ENCODE measurements at places on chromosomes 3 and 15.

- DNase-seq = no peak
These were observed 404.6 kb downstream of the SI start for GRCh38 chr3:164673738-164674137.

- DNase-seq = peak; percentile 55
These were observed 19.5 kb downstream of the MESD start for GRCh38 chr15:80970018-80970657.

GRCh38 chr15:66789029-66790025 is 87.3 kb downstream of the SMAD6 start:
- no peak for DNase-seq

- DNase-seq = no peak
These were observed 166.7 kb upstream of the PRICKLE2 start for GRCh38 chr3:64392001-64392400.

DNA sequence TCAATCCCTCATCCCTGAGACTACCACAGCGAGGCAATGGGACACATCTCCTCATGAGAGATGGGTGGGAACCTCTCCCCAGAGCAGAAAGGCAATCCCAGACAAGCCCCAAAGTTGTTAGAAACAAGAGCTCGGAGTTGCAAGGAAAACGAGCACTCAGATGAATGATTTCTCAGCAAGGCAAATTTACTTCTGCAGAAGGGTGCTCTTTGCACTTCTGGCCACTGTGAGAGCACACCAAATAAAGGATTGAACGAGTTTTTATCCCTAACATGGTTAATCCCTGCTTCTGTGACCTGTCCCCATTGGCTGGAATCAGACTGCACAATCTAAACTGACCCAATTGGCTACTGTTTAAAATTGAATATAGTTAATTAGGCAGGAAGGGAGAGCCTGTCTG is 339.1 kb upstream of the POU1F1 start:
- DNase-seq = no peak

DNA sequence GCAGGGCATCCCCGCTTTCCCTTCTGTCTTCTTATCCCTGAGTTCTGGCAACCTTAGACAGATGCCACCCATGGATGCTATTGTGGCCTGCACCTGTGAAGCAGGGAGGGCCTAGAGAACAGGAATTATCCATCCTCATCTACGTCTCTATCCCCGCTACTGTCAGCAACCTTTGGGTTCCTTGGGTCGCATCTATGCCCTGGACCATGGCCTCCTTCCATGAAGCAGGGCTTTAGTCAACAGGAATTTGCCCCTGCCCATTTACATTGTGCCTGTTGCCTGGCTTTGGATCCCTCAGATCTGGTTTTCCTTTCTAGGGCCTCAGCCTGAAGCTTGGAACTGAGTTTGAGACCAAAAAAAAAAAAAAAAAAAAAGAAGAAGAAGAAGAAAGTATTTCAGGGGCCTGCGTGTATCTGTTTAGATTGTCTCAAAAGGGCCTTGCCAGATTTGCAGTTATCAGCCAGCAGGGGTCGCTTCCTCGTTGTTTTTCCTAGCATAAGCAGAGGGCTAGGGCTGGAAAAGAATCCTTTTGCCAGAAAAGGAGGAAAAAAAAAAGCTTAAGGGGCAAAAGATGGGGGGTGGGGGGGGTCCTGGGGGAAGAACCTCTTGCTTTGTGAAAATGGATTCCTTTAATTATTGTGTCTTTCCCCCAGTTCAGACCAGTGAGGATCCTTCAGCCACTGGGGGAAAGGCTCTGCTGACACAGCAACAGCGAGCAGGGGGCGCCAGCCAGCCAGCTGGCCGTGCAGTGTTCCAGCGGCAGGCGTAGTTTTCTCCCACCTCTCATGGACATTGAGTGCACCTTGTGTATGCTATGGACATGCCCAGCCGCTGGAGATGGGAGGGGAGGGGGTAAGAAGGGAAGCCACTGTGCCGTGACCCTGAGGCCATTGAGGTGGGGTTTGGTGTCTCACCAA is 65.7 kb upstream of the ALDH1L1 start:
- no peak for DNase-seq

- DNase-seq = no peak
These were observed 238.8 kb downstream of the CDIN1 start for GRCh38 chr15:36818260-36818659.

GRCh38 chr15:100705065-100705464 is 102.7 kb downstream of the ASB7 start:
- no peak for DNase-seq

- no peak for DNase-seq
These were observed 148.1 kb upstream of the PEX5L start for GRCh38 chr3:180184816-180185215.

- DNase-seq = no peak
These were observed 153.0 kb upstream of the WNT5A start for GRCh38 chr3:55639896-55640765.

GRCh38 chr3:150742141-150742523 is 20.8 kb downstream of the SIAH2 start:
- no peak for DNase-seq

- DNase-seq = no peak
These were observed 61.9 kb upstream of the STXBP5L start for GRCh38 chr3:120846073-120846472.

DNA sequence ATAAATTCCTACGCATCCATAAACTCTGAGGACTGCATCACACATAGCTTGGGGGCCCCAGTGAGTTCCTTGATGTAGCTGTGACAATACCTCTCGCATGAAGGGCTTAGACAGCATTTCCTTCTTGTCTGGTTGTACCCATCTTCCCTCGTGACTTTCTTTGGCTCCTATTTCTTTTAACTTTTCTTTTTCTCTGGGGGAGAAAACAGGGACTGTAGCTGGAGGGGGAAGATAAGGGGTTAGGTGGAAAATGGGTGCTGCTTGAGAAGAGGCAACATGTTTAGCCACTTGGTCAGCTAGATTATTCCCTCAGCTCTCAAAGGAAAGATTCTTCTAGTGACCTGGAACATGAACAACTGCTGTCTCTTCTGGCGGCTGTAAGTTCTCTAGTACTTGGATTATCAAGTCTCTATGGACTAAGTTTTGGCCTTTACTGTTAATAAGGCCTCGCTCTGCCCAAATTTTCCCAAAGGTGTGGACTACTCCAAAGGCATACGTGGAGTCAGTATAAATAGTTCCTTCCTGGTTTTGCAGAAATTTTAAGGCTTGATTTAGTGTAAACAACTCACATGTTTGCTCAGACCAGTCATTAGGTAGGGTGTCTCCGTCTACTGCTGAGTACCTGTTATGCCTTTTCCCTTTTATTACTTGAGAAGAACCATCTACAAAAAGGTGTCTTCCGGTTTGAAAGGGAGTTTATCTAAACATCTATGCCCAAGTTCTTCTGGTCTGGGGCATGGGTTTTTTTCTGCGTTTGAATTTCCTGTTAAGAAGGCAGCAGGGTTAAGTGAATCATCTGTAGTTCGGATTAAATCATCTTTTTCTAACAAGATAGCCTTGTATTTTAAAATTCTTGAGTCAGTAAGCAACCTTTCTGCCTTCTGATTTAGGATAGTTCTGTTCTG is 21.0 kb upstream of the ATG7 start:
- no peak for DNase-seq

GRCh38 chr15:39953521-39953920 is 19.6 kb downstream of the EIF2AK4 start:
- no peak for DNase-seq

DNA sequence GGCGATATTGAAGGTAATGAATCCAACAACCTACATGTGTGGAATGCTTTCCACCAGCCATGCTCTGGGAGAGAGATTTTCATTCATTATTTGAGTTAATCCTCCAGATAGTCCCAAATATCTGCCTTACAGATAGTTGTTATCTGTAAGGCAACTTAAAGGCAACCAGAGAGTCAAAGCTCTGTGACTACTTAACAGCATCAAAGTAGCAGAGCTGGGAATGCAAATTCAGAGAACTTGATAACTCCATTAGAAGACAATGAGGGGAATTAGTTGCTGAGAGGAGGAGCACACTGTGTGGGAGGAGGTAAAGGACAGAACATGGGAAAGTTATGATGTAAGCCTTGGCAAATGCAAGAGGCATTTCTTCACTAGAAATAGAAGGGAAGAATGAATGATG is 10.5 kb upstream of the CRBN start:
- DNase-seq = no peak

DNA sequence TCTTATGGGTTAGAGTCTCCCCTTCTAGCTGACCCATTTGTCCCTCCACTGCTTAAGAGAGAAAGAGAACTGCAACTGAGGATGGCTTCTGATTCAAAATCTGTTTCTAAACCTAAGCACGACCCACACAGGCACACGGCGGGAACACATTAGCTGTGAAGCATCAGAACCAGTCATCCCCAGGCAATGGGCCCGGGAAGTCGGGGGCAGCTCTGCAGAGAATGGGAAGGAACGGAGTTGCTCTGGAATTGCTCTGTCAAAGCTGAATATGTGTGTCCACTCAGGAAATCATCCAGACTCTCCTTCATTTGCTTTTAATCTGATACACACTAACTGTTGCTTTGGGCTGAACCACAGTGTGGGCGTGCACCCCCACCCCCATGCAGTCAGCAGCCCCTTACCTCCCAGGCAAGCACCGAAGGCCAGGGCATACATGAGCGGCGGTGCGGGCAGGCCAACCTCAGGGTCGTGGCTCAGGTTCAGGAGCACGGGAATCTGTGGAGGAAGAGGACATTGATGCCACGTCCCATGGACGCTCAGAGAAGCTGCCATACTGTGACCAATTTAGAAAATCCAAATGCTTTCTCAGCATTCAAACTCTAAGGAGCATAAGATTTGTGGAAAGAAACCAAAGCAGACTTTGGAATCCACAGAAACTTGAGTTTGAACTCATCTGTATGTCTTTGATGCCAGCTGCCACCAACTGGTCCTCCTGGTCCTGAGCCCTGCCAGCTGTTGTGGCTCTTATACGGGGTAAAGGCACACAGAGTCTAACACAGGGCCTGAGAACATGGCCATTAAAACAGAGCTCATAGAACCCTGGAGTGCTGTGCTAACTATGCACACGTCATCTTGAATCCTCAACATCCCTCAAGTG is 247.9 kb downstream of the OCA2 start:
- no peak for DNase-seq

- DNase-seq = no peak
These were observed 151.2 kb downstream of the SERPINI1 start for GRCh38 chr3:167886690-167887089.

- DNase-seq = no peak
These were observed 60.3 kb downstream of the MAP6D1 start for GRCh38 chr3:183764847-183765731.

GRCh38 chr3:141629976-141630375 is 108.1 kb upstream of the RNF7 start:
- DNase-seq = no peak

DNA sequence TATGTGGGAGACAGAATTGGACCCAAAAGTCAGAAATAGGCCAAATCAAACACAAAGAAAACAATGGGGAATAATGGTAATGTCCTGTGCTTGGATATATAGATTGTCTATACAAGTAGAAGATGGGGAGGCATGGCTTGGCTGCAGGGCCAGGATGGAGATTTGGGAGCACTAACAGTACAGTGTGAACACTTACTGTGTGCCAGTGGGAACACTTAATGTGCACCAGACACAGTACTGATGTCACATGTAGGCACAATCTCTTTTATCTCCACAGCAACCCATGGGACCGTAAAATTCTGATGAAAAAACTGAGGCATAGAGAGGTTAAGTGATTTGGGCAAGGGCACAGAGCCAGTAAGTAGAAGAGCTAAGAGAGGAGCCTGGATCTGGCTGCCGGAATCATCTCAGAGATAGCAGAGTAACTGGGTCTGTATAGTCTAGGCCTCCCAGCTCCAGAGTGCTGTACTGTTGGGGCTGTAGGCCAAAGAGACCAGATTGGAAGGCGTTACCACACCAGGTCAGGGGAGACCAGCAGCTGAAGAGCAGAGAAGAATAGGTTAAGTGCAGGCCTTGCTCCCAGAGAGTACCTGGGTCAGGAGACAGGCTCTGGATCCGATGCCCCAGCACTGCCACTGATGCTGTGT is 63.3 kb downstream of the RLBP1 start:
- no peak for DNase-seq

Measured in activated naive CD4-positive, alpha-beta T cell treated with anti-CD3 and anti-CD28 coated beads, Interleukin-2, amount 50 U/mL, for 16 hours (primary cell).